Adipocyte (in vitro differentiated cells): ENCODE measurements at places on chromosomes 13 and 19.

GRCh38 chr13:52809310-52809769 lies 39.1 kb downstream of the PCDH8 start:
- peak; percentile 11 for DNase-seq

DNA sequence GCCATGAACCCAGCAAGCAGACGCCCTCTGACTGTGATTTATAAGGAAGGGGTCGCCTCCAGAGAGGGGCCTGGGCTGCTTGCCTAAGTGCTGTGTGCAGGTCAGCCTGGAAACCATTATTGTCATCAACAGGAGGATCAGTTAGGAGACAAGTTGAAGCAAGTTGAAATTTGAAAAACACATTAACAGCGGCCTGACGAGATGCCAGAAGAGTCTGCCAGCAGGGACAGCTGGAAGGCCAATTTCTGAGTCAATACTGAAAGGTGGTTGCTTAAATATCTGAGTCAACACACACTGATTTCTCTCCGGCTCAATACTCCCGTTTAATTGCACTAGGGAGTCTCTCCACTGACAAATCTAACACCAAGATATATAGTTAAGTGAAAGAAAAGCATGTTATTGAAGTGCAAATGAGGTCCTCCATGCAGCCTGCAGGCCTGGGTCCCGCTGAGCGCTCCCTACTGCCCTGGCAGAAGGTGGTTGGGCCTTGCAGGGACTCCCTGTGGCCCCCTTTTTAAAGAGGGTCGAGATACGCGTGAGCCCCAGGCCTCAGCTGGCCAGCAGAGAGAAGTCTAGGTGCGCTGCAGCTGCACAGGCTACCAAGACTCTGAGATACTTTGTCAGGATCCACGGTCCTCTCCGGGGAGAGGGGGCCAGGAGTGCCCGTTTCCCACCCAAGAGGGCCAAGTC lies 91.1 kb downstream of the RNASEH2B start:
- peak; percentile 33 for DNase-seq

DNA sequence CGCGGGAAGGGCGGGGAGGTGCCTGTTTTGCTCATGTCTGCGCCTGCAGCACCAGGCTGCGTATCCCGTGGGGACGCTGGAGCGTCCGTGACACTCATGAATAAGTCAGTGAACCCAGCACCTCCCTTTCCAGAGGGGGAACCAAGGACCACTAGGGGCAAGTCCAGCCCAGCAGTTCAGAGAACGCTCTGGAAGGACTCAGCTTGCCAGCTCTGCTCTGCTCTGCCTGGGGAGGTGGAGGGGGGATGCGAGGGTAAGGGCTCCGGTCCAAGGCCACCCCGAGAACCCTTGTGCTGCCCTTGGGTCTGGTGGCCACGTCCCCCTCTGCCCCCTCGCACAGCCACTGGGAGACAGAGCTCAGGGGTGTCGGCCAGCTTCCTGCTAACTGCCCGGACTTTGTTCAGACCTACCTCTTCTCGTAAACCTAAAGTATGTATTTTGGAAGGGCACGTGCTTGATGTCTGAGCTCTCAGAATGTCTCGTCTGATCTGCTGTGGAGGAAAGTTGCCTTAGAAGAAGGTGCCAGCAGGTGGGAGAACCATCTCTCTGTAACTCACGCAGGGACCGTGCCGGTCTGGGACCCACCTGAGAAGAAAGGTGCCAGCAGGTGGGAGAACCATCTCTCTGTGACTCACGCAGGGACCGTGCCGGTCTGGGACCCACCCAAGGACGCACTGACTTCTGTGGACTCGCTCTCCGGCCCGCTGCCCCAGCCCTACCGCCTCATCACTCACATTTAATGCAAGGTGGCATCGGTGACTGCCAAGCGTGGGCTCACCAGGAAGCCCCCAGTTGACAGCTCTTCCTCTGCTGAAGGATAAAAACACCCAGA lies 34.1 kb downstream of the TMEM255B start:
- DNase-seq = no peak

- no peak for DNase-seq
Observed at GRCh38 chr13:27869436-27870095, 50.2 kb upstream of the PDX1 start.

GRCh38 chr19:7740682-7741054 lies 6.7 kb downstream of the CD209 start:
- no peak for DNase-seq
